ENCODE measurements at places on chromosomes 12 and 14.

GRCh38 chr12:119096429-119097202 is 82.1 kb upstream of the HSPB8 start:
- no peak for DNase-seq

DNA sequence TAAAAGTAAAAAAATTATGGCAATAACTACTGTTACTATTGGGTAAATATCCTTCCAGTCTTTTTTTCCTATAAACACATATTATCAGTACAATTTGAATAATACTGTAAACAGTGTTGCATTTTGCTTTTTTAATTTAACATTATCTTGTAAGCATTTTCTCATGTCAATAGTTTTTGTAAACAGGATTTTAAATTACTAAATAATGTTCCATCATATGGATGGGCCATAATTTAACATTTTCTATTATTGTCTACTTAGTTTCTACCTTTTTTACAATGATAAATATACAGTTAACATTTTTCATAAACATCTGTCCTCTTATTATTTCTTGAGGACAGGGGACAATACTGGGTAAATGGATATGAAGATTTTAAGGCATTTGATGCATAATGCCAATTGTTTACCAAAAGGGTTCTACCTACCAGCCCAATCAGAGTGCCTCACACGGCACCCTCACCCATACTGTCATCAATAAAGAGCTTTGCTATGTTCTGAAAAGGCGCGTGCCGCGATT is 759 bp upstream of the ACVR1B start:
- DNase-seq, result no peak

GRCh38 chr12:131222329-131223139 is 268.8 kb downstream of the ADGRD1 start:
- no peak for DNase-seq

GRCh38 chr14:29740491-29740890 is 187.2 kb downstream of the PRKD1 start:
- peak; percentile 37 for DNase-seq

DNA sequence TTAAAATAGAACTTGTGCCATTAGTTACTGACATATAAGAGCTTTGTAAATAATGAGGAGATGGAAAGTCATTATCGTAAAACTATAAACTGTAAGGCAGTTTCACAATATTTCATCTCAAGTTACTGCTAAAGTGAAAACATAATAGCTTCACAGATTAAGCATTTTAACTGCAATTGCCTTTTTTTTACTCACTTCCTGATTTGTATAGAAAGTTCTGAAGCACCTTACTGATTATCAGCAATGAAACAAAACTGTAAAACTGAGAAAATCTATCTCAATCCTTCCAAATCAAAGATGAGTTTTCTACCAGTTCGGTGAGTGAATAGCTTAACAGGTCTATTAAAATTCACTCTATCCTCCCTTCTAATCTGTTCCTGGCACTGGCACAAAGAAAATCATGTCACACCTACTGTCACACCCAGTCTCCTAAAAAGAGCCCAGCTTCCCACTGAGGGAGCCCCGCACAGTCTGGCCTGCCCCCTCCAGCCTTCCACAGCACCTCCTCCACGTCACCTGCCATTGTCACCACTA is 161.4 kb upstream of the ABCD2 start:
- DNase-seq, result no peak

All from astrocyte of the spinal cord (primary cell).